ENCODE measurements at places on chromosomes 6 and 20. TPM values are rescaled to one million over a fixed set of nuclear protein-coding genes. Genes with fewer than 3 reads are reported as not detected.

Gene PTCHD4
- 1.7 TPM for polyA plus RNA-seq

GRCh38 chr20:34945315-34946077 lies 10.1 kb downstream of the GSS start:
- no peak for DNase-seq

DNA sequence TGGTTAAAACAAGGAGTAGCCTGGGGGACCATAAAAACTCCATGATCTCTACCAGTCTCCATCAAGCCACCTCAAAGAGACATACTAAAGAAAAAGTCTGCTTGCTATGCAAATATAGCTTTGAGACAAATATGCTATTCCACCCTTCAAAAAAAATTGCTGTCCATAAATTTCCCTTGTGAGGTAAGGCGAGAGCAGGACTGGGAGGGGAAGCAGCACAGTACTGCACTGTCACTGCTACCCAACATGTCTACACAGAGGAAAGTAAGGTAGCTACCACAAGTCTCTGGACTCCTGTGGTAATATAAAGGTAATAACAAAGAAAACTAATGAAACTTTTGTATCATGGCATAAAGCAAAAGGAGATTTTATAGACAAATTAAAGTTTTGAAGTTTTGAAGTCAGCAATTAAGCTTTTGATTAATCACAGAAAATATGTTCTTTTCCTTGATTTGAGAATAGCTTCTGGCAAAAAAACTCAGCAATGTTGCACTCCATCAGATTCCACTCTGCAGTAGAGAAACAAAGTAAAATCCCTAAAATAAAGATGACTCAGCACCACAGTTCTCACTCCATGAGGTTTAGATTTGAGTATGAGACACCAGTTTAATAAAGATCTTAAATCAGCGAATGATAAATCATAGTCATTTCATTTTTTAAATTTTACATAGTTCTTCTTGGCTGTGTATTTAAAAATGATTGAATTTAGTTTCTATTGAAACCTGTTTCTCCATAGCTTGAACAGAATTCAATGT lies 602.4 kb downstream of the COL12A1 start:
- DNase-seq: no peak

GRCh38 chr6:7630792-7631191 lies 40.8 kb downstream of the SNRNP48 start:
- DNase-seq: no peak

Gene RAB32
- 29.5 TPM for polyA plus RNA-seq
